Renal cortex interstitium (tissue), 15 donors: ENCODE measurements at places on chromosomes 3 and 15. TPM values are rescaled to one million over a fixed set of nuclear protein-coding genes. Genes with fewer than 3 reads are reported as not detected.

MYL3 gene
- 22.2 TPM for polyA plus RNA-seq

DNA sequence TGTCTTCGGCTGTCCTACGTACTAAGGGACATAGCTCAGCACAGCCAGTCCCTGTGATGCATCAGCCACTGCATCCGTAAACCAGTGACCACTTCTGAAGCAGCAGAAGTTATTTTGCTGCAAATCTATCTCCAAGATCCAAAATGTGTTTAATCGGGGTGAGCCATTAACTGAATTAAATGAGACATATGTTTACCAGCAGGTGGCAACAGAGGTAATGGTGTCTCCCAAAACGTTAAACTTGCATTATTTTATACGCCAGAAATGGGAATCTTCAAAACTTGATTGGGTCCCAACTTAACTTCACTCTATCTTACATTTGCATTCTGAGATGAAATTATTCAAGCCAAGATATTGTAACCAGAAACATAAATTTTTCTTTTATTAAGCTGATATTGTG, 75.3 kb upstream of the BOC start:
- no peak for DNase-seq

U2SURP gene
- polyA plus RNA-seq, result 173 TPM

IL5RA gene
- polyA plus RNA-seq, result 0.65 TPM

IGDCC3 gene
- 10.6 TPM for polyA plus RNA-seq

DNA sequence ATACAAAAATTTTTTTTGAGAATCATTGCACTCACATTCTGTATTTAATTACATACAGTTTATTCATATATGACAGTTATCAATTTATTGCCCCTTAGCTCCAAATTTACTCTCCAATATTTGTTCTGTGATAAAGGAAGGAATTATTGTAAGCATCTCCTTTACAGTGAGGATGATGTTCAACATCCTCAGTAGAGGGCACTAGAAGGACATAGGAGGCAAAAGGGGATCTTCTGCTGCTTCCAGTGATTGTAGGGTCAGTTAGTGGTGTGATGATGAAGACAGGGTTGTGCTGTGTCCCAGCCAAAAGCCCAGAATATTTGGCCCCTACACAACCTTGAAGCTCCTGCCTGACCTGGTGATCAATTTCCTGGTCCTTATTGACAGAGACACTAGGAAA, 89.9 kb upstream of the DCBLD2 start:
- no peak for DNase-seq

DNA sequence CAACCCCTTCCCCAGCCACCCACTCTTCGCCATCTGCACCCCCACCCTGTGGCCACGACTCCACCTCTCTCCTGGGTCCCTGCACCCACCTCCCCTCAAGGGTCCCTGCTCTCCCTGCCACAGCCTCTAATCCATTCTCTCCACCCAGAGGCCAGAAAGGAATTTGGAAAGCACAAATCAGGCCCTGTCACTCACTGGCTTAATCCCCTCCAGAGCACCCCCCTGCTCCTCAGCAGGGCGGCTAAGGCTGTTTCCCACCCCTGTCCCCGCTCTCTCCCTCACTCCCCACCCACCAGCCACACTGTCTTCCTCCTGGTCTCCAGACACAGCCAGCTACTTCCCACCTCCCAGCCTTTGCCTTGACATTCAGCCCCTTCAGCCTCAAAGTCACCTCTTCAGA, 150.0 kb upstream of the LINGO1 start:
- DNase-seq, result no peak

- no peak for DNase-seq
Measured at GRCh38 chr3:195815169-195815771, 3.5 kb upstream of the MUC4 start.

- no peak for DNase-seq
Measured at GRCh38 chr3:58134468-58134867, 76.3 kb downstream of the DNASE1L3 start.

- DNase-seq, result no peak
Measured at GRCh38 chr3:153897842-153898241, 223.3 kb upstream of the ARHGEF26 start.

DNA sequence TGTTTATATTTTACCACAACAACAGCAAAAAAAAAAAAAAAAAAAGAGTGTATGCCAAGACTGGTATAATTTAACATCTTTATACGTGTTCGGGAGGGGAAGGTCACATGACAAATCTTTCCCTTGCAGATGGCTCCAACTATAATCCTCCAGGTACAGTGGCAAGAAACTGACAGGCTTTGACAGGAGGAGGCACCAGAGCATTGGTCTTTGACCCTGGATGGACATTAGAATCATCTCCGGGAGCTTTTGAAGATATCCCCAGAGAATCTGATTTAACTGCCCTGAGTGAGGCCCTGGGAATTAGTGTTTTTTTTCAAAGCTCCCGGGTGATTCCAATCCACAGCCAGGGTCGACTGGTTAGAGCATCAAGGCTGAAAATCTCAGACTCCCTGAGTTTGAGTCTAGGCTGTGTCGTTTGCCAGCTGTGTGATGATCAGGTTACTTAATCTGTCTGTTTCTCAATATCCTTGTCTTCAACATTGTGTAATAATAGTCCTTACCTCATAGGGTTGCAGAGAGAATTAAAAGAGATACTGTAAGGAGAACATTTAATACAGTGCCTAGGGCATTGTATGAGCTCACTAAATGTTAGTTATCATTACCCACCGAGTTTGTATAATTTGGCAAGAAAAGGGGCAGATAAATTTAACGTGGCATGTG, 8.9 kb upstream of the SEMA5B start:
- no peak for DNase-seq

DNA sequence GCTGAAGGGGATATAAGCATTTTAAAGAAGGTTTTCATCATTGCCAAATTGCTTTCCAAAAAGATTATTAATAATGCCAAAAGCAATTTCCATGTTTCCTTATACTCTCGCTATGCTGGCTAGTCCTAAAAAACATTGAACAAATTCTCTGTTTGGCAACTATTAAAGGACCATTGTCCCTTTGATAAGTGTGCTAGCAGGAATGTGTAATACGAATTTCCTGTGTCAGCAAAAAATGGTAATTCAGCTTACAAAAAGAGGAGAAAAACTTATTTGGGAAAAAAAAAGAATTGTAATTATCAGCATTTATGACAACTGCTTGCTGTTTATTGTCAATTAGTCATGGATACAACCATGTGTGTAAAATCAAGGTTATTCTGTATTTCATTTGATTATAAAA, 138.6 kb downstream of the TBL1XR1 start:
- no peak for DNase-seq

- DNase-seq, result no peak
Measured at GRCh38 chr3:134348524-134348923, 25.7 kb downstream of the AMOTL2 start.

ADPGK gene
- 51.2 TPM for polyA plus RNA-seq

MAN2A2 gene
- 57.4 TPM for polyA plus RNA-seq

- no peak for DNase-seq
Measured at GRCh38 chr3:46998121-46998851, 18.8 kb downstream of the NBEAL2 start.

ZNF80 gene
- 0.11 TPM for polyA plus RNA-seq

KY gene
- 1.6 TPM for polyA plus RNA-seq

NEK4 gene
- 29.2 TPM for polyA plus RNA-seq

- no peak for DNase-seq
Measured at GRCh38 chr15:53831907-53832770, 72.7 kb upstream of the WDR72 start.

GRCh38 chr3:132549890-132550578, 47.0 kb upstream of the ACKR4 start:
- no peak for DNase-seq

TUSC7 gene
- polyA plus RNA-seq, result not detected

HESX1 gene
- polyA plus RNA-seq, result 3.6 TPM

GRCh38 chr15:59394166-59394661, 21.5 kb upstream of the MYO1E start:
- no peak for DNase-seq

DNA sequence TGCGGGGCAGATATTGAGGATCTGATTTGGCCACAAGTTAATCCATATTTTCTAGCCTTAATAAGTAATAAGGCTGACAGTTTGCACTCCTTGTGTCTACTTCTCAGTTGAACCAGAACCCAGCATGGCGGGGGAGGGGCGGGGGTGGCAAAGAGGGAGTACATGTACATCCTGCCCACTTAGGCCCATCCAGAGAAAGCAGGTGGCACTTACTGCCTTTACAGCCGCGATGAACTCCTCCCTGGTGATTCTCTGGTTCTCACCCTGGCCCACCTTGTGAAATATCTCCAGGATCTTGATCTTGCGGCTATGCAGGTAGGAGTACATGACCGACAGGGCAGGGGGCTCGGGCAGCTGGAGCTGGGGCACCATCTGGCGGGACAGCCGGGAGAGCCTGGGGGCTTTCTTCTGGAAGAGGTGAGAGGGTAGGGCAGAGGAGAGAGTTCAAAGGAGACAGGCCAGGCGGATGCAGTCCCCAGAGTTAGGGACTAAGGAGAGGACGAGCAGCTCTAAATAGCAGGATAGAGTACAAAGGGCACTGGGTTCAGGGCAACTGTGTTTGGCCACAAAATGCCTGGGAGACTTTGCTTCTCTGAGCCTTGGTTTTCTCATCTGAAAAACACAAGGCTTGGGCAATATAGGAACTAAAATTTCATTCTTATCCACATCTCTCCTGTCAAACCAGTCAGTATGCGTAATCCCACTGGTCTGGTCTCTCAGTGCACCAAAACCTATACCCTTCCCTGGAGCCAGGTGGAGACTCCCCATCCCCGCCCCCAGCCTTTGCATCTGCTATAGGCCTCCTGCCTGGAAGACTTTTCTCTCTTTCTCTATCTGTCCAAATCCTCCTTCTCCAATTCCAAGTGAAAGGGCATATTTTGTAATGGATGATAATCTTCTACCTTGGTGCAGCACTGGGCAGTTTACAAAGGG, 10.1 kb downstream of the EFCAB12 start:
- no peak for DNase-seq

HYAL1 gene
- 7.2 TPM for polyA plus RNA-seq

GRCh38 chr15:26673445-26673844, 99.4 kb downstream of the GABRB3 start:
- no peak for DNase-seq

- DNase-seq, result no peak
Measured at GRCh38 chr3:130725746-130726145, 20.9 kb downstream of the PIK3R4 start.

DNA sequence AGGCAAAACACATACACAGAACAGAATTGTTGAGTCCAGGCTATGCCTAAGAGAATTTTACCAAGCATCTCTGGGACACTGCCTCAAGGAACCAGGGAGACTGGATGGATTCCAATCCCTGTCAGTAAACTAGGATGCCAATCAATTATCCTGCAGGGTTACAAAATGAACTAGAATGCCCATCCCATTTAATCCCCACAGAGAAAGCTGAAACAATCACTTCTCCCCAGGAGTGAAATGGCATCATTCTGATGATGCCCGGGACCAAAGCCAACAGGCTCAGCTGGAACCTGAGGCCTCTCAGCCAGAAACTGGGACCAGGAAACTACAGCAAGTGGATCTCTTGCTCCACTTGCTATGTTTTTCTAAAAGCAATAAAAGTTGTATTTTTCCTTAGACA, 130.0 kb upstream of the TJP1 start:
- DNase-seq, result no peak

DNA sequence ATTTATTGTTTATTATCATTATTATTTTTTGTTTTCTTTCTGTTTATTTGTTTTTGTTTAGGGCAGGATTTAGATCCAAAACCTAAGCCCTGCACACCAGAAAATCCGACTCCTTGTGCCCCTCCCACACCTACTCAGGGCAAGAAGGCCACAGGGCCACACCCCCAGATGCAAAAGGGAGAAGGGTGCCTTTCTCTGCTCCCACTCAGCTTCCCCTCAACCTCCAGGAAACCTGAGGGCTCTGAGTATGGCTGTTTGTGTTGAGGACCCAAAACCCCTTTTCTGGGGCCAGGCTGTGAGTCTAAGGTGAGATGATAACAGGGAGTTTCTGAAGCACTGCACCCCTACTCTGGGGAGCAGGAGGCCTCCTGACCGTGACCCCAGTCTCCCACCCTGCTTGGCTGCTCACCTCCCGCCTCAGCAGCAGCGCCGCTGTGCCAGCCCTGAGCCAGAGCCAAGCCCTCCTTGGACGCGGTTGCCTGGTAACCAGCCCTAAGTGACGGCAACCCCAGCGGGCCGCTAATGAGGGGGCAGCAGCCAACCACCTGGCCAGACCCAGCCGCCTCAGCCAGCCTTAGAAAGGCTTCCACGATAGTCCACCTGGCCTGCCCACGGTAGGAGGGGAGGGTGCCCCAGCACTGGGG, 6.4 kb upstream of the C15orf39 start:
- no peak for DNase-seq

ARNT2 gene
- 58.3 TPM for polyA plus RNA-seq

DNA sequence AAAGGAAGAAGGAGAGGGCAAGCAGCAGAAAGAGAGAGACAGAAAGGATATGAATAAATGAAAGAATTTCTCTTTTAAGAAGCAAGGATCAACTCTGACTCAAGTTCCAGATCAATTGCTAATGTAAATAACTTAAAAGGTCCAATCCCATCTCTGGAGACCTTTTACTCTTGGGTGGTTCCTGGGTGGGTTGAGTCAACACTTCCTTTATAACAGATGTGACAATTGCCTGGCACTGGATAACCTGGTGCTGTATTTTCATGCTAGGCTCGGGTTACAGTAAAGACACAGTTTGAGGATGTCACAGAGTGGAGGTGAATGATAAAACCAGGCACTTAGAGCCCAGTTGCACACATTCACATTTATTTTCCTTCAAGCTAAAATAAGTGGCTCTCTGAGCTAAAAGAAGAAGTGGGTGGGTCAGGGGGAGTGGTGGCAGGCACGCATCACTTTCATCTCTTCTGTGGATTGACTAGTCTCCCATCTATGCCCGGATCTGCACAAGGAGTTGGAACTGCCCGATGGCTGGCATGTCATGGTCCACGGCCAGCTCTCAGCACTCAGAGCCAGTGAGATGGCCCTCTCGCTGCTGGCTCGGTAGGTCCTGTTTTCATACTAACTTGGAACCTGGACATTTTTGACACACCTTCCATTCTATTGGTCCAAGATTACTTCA, 465.8 kb downstream of the FOXP1 start:
- no peak for DNase-seq

- DNase-seq, result no peak
Measured at GRCh38 chr3:71241981-71242560, 341.5 kb downstream of the FOXP1 start.

FETUB gene
- polyA plus RNA-seq, result 0.92 TPM

GRCh38 chr3:123791898-123792297, 92.2 kb downstream of the MYLK start:
- DNase-seq, result no peak

- DNase-seq, result peak; percentile 34
Measured at GRCh38 chr3:13452490-13453335, 27.4 kb upstream of the HDAC11 start.
